ENCODE measurements at places on chromosomes 7 and 10.

GRCh38 chr7:111953611-111954010 is 252.6 kb downstream of the DOCK4 start:
- peak; percentile 1 for DNase-seq

DNA sequence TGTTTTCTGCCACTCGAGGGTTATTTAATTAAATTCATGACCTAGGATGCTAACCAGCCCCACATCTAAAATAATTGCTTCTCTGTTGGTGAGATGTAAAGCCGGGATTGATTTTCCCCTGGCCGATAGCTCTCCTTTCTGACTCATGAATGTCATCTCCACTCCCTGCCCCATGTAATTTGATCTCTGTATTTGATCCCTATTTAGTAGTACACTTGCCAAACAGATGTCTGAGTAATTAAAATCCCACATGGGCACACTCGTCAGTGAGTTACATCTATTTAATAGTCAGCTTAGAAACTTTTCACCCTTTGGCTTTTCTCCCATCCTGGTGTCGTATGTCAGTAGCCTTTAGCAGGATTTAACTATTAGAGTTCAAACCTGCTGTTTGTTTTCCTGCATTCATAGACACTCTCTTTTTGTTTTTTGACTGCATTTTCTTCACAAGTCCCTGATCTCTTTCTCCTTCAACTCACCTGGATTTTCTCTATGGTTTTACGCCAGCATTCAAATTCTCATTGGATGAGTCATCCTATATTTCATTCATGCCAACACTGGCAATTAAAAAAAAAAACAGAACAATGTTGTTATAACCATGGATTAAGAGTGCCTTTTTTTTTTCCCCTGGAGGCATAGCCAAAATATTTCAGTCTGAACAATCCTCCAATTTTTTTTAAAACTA is 82.7 kb downstream of the SPAG6 start:
- no peak for DNase-seq

DNA sequence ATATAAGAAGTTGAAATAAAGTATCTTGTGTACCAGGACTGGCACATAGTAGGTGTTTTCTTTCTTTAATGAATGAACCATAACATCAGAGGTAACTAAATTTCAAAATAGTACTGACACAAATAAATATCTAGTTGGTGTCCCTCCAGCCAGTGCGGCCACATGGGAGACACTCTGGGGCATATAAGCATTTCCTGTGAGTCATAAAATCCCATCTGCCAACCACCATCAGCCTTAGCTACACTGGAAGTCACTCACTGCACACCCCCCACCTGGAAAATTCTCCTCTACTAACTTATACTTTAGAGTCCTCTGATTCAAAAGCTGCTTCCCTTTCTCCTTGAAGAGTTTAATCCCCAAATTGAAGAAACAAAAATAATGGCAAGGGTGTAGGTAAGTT is 32.5 kb downstream of the DYDC1 start:
- no peak for DNase-seq

- DNase-seq: no peak
Observed at GRCh38 chr7:2833083-2833910, 10.8 kb downstream of the GNA12 start.

DNA sequence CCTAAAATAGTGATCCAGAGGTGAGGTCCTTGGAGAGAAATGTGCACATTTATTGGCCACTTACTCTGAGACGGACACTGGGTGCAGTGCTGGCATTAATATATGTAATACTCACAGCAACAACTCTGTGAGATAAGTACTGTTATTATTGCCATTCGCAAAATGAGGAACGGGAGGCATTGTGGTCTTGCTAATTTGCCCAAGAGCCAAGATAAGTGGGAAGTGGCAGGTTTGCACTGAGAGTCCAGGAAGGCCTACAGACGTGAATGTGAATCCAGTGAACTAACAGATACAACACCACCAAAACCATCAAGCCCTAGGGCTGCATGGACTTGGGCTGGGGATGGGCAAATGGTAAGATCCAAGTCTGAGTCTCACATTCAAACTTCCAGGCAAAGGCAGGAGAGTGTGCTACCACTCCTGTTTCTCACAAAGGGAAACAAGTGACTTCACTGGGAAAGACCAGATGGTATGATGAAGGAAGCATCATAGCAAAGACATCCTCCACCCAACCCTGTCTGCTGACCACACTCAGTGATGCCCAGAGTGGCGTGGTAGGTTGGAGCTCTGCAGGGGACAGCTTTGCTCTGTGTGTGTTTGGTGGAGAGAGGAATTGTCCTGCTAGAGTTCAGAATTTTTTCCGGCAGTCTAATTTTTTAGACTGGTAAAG is 19.2 kb downstream of the TMEM273 start:
- no peak for DNase-seq

DNA sequence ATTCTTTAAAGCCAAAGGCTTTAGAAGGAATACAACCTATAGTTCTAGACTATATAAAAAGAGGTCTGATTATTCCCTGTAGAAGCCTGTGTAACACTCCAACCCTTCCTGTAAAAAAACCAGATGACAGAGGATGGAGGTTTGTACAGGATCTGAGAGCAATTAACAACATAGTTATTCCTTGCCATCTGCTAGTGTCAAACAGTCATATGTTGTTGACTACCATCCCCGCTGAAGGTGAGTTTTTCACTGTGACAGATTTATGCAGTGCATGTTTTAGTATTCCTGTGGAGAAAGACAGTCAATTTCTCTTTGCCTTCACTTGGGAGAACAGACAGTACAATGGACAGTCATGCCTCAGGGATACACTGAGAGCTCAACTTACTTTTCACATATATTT is 19.0 kb upstream of the SLC26A4 start:
- DNase-seq: no peak

DNA sequence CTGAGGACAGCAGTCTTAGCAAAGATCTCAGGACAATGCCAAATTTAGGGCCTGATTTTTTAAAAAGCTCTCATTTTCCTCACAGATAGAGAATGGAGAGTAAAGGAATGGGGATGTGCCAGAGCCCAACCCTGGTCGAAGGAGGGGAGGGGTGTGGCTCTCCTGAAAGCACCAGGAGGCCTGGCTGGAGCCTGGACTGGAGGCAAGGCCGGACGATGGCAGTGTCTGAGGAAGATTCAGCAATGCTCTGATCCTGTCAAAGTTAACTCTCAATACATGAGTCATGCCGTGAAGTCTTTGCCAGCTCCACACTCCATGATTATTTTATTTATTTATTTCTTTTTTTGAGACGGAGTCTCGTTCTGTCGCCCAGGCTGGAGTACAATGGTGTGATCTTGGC is 108.3 kb downstream of the UPF2 start:
- no peak for DNase-seq

- DNase-seq: no peak
Observed at GRCh38 chr10:19488592-19489280, 327.5 kb upstream of the PLXDC2 start.

GRCh38 chr7:37738321-37738720 is 54.8 kb downstream of the GPR141 start:
- no peak for DNase-seq

DNA sequence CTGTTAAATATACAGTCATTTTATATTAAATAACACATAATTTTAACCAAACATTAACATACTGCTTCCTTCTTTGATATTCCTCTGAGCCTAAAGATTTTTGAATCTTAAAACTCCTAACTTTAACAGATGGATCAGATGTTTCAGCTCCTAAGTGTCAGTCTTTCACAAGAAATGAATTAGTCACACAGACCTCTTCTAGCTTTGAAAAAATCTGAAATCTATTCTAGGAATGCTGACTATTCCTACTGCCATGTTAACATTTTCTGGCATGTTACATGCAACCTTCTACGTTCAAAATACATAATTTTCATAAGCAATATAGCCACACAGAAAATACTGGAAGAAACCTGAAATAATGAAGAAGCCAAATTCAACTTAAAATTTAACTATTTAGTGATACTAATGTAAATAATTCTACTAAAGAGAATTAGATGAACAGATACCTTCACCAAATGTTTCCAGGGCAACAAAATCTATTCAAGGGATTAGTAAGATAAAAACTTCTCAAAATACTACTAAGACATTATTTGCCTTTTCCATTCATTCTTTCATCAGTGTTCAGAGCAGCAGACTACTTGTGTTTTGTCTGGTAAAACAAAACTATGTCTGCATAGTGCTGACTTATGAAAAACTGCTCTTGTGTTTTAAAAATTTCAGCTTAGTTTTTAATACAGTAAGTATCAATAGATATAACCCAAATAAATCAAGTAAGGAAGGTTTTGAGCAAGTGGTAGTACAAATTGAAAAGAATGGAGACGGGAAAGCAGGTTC is 9.2 kb downstream of the JMJD1C start:
- no peak for DNase-seq
